Thymus (tissue), 14 donors: ENCODE measurements at places on chromosomes 1 and 21.

GRCh38 chr1:234505769-234506102 is 26.8 kb upstream of the TARBP1 start:
- DNase-seq, result no peak

DNA sequence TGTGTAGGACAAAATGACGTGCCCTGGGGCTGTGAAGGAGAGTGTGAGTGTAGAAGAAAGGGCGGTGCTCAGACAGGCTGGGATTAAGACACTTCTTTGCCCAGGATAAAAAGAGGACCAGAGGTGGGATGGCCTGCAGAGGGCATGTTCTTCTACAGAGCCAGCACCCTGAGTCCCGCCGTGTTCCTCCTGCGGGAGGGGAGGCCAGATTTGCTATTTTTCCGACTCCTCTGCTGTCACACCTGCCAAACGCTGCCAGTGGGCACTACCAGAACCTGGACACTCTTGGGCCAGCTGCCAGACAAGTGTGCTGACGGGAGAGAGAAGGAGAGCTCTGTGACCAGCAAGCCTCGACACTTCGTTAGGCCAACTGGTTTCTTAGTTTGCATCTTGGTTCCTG is 206.4 kb downstream of the PLD5 start:
- no peak for DNase-seq

GRCh38 chr1:241846862-241847539 is 1.0 kb upstream of the EXO1 start:
- no peak for DNase-seq

DNA sequence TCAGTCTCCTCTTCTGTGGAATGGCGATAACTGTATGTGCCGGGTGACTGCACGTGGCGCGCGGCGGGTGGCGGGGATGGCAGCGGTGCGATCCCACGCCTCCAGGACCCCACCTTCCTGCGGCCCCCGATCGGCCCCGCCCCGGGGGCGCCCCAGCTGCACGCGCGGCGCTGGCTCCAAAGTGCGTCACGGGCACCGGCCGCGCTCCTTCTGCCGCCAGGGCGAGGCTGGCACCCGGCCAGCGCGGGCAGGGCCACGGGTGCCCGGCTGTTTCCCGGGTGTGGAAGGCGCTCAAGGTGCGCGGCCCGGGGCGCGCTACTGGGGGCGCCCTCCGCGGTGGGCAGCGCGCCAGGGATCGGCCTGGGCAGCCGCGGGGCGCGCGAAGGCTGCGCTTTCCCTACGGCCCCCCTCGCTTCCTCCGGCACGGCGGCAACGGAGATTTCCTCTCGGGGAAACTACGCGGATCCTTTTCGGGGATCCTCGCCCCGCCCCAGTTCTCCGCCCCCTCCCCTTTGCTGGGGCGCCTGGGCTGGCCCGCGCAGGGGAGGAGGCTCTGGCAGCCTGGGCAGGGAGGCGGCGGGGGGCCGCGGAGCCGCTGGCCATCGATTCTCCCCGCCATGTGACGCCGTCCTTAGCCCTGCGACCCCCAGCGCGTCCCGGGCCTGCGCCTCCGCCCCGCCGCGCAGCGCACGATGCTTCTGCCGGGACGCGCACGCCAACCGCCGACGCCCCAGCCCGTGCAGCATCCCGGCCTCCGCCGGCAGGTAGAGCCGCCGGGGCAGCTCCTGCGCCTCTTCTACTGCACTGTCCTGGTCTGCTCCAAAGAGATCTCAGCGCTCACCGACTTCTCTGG is at the start of gene EVA1C:
EVA1C (plus strand) TSS at position 545 of the 853 bp plus-strand sequence; CDS start at position 693, 148 bp downstream.
- no peak for DNase-seq

GRCh38 chr21:19776076-19776475 is 1222.1 kb upstream of the NCAM2 start:
- DNase-seq, result no peak

- DNase-seq, result peak; percentile 57
Observed at GRCh38 chr1:37922767-37923550, 23.9 kb downstream of the INPP5B start.

- DNase-seq, result no peak
Observed at GRCh38 chr1:907611-908451, 15.9 kb upstream of the SAMD11 start.

DNA sequence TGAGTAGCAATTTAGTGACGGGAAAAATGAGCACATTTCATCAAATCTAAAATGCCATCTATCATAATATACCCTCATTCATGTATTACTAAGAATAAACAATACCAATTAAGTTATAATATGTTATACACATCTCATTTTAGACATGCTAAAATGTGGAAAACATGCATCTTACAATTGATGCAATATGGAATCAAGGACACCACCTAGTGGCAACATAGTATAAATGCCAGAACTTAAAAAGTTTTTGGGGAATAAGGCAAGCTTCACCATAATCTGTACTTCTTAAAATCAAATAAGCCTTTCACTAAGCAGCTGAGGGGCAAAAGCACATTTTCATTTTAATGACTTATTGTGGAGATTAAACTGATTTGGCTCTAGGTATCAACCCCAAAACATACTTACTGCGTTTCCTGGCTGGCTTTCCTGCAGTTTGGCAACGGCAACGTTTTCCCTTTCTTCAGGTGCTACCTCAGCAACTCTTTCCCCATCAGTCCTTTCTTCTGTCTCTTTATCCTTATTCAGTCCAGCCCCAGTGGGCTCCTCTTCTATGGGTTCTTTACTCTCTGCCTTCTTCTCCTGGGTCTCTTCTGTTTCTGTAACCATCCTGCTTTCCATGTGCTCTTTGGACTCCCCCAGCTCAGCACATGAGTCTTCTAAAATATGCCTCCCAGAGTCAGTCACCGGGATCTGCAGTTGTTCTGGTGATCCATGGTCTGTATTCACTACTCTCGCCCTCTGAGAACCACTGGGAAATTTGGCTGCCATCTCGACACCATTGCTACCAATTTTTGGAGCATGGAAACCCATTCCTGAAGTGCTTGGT is 11.4 kb downstream of the SDE2 start:
- no peak for DNase-seq

DNA sequence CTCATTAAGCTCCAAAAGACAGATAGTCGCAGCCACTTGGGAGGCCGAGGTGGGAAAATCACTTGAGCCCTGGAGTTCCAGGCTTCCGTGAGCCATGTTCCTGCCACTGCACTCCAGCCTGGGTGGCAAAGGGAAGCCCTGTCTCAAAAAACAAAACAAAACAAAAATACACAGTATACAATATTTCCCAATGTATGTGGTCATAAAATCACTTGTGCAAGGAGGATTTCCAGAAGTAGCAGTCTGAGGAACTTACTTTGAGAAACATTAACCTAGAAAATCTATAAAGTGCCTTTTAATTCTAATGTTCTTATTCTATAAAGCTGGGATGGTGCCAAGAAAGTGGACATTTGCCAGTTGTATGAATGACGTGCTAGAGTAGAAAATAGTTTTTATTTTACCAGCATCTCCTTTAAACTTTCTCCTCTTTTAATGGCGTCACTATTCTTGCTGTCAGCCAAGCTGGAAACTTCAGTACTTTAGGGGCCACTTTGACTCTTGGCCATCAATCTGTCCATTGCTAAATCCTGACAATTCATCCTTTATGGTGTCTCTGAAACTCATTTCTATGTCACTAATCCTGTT is 22.5 kb downstream of the FAM177B start:
- no peak for DNase-seq

- no peak for DNase-seq
Observed at GRCh38 chr1:173114346-173114745, 63.6 kb upstream of the TNFSF18 start.

GRCh38 chr1:181112071-181112929 is 23.8 kb downstream of the IER5 start:
- DNase-seq, result no peak

DNA sequence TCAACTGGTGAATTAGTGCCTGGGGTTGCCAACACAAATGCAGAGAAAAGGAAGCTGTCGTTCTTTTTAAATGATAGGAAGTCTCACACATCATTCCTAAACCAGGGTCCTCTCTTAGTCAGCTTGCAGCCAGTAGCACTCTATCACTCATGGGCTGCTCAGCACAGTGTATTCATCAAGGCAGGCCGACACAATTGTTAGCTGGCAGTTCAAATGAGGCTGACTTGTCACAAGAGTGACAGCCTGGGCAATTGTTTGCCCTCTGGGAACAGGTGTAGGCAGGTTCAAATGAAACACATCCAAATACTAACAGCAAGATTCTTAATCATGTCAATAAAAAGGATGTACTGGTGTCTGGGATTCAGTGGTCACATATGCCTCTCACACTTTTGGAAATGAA is 76.9 kb downstream of the ERICH3 start:
- no peak for DNase-seq

DNA sequence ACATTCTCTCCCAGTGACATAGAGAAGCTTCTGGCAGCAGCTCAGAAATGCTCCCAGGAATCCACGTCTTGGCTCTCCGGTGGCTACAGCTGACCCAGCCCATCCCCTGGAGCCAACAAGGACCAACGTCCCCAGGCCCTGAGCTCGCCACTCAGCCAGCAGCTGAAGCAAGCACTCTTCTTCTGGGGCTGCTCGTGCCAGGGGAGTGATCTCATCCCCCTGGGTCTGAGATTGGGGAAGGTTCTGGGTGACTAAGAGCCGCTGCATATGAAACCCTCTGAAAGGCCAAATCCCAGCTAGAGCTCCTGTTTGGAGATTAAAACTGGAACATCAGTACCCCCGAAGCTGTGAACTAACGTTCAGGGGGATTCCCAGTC is 487.9 kb downstream of the NPHP4 start:
- no peak for DNase-seq

DNA sequence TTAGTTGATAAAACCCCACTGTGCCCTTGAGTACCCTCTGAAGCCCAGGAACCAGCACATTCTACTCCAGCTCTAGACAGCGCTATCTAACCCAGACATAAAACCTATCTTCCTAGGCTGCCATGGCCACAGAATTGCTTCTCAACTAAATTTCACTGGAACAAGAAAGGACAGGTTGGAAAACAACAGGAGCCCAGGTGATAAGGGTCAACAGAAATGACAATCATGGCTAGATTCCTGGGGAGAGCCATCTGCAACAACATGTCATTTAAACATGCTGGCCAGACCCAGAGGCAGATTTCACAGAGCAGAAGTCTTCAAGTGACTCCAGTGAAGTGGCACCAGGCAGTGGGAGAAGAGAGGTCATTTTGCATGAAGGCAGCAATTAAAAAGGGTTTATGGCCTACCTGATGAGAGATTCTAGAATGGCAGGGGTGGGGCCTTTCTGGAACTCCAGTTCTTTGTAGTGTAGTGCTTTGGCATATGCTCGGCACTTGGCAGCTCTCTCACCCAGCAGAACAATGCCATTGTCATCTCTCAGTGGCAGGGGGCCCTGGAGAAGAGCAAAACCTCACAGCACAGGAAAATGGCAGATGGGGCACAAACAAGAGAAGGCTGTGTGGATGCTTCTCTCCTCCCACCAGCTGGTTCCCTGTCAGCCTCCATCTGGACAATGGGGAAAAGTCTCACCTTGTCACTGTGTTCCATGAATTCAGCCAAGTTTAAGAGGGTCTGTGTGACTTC is 9.9 kb downstream of the ANGPTL7 start:
- DNase-seq, result no peak

DNA sequence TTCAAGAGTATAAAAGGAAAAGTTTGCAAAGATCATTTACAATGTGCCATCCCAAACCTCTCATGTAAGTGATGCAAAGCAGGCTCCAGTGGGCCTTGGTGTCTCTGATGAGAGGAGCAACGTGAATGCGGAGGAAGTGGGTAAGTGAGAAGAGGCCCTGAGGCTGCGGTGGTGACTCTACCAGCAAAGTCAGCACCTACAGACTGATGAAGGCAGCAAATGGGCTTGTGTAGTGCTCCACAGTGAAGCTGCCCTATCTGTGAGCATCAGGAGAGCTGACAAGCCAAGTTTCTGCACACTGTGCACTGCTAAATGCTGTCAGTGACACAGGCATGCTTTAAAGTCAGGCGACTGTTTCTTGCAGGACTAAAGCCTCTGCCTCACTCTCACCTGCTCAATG is 15.6 kb upstream of the RAP1A start:
- peak; percentile 80 for DNase-seq

DNA sequence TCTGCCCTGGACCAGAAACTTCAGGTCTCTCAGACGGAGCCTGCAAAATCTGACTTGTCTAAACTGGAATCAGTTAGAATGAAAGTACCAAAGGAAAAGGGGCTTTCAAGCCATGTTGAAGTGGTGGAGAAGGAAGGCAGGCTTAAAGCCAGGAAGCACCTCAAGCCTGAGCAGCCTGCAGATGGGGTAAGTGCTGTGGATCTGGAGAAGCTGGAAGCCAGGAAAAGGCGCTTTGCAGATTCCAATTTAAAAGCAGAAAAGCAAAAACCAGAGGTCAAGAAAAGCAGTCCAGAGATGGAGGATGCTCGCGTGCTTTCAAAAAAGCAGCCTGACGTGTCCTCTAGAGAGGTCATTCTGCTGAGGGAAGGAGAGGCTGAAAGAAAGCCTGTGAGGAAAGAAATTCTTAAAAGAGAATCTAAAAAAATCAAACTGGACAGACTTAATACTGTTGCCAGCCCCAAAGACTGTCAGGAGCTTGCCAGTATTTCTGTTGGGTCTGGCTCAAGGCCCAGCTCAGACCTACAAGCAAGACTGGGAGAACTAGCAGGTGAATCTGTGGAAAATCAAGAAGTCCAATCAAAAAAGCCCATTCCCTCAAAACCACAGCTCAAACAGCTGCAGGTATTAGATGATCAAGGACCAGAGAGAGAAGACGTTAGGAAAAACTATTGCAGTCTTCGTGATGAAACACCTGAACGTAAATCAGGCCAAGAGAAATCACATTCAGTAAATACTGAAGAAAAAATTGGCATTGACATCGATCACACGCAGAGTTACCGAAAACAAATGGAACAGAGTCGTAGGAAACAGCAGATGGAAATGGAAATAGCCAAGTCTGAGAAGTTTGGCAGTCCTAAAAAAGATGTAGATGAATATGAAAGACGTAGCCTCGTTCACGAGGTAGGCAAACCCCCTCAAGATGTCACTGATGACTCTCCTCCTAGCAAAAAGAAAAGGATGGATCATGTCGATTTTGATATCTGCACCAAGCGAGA is 46.6 kb downstream of the ZBTB17 start:
- DNase-seq, result no peak

- no peak for DNase-seq
Observed at GRCh38 chr1:150809651-150810050, 1.6 kb upstream of the CTSK start.
